ENCODE measurements at places on chromosomes 7 and 10.
A peak's percentile ranks its signal among the peaks of the same experiment; 100 is the strongest.

DNA sequence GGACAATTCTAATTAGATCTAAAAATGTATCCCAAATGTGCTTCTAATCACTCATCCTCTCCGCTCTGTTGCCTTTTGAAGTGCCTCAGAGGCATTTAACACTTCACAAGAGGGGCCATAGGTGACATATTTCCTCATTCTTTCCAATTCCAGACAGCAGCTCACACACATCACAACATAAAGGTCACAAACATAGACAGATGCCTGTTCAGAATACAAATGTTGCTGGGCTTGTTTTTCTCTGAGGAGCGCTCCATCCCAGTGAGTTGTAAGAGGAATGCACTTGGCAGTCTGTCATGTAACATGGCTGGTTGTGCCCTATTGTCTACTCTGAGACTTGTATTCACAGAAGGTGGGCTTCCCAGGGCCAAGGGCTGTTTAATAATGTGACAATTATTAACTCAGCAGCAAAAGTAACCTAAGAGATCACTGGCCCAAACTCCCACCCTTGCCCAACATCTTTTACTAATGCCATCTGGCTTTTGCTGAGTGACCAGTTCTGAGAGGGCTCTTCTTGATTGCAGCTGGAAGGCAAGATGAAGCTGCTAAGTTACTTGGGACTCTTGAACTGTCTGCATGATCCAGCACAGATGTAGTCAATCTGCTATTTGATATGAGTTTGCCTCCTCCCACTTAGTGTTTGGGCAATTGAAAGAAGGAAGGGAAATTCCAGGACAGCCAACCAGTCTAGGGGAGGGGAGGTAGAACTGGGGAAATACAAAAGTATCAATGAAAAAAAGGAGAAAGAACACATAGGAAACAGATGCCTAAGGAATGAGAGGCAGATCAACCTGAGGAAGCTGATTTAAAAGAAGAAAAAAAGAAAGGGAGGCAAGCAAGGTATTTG, 13.6 kb downstream of the PON2 start:
- peak; percentile 16 for DNase-seq

- DNase-seq, result peak; percentile 89
Measured at GRCh38 chr10:3045471-3046209, 21.7 kb upstream of the PFKP start.

DNA sequence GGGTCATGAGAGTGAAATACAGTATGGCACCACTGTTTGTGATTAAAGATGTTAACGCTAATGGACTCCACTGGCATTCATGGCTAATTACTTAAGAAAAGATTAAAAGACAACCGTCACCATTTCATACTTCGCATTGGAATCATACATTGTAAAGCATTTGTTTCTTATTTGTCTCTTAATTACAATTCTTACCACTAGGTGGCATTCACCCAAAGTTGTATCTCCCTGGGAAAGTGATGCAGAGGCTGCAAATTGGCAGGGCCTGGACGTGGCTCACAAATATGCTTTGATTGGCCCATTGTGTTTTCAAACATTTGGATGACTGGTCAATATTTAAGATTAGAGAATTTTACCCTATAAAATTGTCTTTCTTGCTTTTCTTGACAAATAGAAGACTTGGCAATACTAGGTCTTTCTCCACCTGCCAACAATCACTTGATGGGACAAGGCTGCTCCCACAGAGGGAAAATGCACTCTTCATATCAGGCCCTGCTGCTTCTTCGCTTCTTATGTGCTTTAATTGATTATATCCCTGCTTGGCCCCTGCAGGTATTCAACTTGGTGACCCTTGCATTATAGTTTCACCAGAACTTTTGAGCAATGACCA, 72.1 kb upstream of the STARD3NL start:
- DNase-seq, result peak; percentile 54

GRCh38 chr7:117138495-117138894, 184.4 kb downstream of the WNT2 start:
- DNase-seq, result no peak

DNA sequence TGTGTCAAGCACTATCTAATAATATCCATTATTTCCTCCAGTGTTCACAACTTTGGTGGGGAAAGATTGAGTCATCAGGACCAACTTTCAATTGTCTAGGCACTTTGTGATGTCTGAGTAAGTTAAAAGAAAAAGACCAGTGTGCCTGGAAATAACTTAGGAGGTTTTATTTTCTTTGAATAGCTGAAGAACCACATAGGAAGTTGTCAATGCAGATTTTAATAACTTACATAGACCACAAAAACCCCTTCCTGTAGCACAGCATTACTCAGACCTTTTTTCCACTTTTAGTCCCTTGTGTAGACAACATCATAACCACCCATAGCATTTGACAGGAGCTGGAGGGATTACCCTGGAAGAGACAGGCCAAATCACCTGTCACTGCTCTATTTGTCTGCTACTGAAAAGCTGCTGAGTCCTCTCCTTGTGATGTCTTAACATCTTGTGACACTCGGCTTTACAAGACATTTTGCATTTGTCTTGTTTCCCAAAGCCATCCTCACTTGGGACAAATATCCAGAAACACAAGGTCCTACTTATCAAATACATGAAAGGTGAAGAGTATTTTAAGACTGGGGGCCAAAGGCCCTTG, 241.5 kb upstream of the PTER start:
- no peak for DNase-seq

DNA sequence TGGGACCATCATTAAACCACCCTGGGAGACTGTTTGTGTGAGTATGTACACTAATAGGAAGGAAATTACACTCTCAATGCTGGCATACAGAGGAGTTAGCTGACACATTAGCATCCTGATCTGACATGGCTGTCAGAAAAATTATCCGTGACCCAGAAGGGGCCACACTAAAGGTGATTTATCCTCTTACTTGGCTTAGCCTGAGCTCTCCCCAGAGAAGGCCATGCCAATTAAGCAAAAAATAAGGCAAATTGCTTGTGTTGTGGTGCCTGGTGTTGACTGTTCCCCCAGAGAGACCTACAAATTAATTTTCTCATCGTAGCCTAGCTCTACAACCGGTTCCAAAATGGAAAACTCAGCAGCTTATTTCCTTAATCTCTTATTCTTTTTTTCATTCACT, 992.3 kb downstream of the KCNMA1 start:
- DNase-seq, result no peak

DNA sequence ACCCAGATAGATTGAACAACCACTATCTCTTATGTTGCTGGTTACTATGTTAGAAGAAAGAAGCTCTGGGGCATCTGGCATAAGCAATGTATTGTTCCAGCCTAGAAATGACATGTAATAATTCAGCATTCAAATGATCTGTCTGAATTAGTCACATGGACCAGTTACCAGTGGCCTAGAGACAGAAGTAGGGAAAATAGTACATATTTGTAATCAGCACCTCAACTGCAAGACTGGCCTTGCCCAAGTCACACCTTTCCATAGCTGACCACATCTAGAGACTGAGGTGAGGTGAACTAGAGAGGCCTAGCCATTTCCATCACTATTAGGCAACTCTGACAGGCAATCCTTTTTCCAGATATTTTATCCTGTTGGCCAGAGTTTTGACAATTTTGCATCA, 315.6 kb upstream of the KCND2 start:
- no peak for DNase-seq

GRCh38 chr7:27165089-27165995, at the start of gene HOXA9:
TSS of gene HOXA9 (minus strand) at chr7:27165537. CDS start at chr7:27165457, 80 bp downstream.
- peak; percentile 96 for DNase-seq

GRCh38 chr7:32453341-32454011, 36.7 kb downstream of the LSM5 start:
- no peak for DNase-seq

GRCh38 chr7:82019551-82020475, 250.0 kb upstream of the HGF start:
- peak; percentile 58 for DNase-seq

GRCh38 chr10:75746356-75746755, 314.9 kb downstream of the LRMDA start:
- no peak for DNase-seq

DNA sequence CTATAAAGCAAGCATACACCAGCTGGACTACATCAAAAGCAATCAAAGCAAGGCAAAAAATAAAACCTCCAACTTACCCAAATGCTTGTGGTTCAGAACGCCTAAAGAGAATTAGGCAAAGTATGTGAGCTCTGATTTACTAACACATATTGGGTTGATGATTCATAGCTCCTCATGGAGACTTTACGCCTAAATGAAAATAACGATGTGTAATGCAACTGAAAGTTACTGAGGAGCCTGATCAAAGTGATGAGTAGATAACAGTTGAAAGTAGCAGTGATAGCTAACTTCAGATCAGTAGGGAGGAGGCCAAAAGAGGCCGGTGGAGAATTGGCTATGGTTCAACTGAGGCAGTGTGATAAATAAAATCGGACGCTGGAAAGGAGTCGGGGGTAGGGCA, 85.0 kb downstream of the MPP7 start:
- DNase-seq, result peak; percentile 94

DNA sequence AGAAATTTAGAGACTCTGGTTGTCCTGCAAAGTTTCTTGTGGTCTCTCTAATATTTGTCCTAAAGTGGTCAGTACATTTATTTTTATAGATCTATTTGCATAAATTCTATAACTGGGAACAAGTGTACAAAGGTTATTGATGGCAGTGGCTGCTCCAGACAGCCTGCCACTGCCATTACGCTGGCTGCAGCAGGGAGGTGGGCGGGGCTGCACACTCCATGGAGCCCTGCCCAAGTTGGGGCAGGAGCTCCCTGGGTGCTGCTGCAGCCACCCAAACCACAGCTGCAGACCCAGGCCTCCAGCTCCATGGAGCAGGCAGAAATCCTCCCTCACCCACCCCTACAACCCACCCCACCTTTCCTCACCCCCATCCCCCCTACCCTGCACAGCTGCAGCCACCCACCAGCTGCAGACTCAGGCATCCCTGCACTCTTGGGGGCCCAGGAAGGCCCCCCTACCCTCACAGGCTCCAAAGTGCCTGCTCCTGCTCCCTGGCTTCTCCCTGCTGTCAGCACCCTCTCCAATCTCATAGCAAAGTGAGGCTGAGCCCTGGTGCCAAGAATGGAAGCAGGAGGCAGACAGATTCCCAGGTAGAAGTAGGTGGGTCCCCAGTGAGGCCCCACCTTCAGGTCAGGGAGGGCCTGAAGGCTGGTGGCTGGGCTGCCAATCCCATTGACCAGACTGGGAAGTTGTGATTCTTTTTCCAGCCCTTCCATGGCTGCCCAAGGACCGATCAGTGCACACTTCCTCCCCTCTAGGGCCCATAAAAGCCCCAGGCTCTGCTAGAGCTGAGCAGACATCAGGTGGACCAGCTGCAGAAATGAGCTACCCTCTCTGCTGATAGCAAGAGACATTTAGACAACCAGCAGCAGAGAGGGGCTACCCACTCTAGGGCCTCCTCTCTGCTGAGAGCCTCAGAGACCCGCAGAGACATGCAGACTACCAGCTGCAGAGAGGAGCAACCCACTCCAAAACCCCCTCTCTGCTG, 4.8 kb upstream of the CYP3A43 start:
- no peak for DNase-seq

DNA sequence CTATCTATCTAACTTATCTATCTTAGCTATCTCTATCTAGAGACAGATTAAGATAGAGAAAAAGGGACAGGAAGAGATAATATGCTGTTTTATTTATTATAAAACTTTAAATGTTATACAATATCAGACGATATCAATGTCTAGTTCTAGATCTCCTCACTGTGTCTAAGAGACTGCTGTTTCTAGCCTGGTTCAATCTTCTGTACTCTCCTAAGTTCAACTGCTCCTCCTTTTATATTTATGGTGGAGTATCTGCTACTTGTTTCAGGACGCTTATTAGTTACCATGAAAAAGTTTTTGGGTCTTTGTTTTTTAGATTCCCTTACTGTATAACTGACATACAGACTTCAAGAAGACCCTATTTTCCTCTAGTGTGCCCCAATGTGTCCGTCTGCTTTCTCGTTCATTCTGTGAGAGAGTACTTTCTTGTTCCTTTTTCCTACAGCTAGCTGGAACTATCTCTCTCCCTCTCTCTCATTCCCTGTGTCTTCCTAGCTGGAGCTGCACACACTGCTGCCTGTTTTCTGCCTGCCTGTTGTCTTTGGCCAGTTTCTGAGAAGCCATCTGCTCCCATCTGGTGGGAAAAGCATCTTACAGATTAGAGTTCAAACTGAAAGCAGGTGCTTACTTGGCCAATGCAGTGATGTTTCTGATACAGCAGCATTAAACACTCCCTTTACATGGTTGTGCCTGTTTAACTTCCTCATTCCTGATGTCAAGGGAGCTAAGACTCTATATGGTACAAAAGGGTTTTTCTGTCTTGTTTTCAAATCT, 49.4 kb upstream of the ARL4A start:
- no peak for DNase-seq

DNA sequence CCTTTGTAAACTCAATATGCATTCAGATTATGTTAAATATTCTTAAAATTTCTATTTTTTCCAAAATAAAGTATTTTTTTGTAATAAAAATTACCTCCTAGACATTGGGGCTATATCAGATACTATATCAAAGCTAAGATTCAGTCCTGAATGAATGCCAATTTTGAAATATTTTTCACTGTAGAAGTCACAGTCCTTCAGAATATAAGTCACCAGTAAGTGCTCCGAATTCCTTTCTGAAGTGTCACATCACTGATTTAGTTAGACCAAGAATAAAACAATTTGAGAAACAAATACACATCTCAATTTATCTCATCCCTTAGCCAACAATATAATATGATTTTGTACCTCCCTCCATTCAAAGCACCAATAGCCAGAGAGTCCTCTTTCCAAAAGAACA, 33.9 kb upstream of the GSAP start:
- DNase-seq, result peak; percentile 79

DNA sequence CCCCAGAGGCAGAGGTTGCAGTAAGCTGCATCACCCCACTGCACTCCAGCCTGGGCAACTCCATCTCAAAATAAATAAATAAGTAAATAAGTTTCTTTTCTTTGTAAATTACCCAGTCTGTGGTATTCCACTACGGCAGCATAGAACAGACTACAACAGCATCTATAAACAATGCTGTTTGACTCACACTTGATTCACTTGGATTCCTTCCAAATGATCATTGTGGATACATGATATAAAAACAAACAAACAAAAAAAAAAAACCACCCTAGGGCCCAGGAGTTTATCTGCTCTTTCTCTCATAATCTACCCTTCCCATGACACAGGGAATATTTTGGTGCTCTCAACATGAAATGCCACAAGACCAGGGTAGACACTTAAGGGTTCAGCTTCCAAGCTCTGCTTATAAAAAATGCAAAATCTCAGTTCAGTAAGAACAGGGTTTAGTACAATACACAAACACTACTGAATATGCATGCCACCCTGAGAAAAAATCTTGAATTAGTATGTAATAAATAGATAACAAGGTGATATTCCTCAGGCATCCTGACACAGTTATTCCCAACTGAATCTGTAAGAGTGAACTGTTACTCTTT, 200.9 kb downstream of the FAM107B start:
- peak; percentile 59 for DNase-seq

- no peak for DNase-seq
Measured at GRCh38 chr10:118445535-118445934, 103.4 kb upstream of the FAM204A start.

Measured in EH (cell line).